ENCODE measurements at places on chromosomes 6 and 20. TPM values are rescaled to one million over a fixed set of nuclear protein-coding genes. Genes with fewer than 3 reads are reported as not detected.

PACRG gene
- total RNA-seq: 0.42 TPM

ZNF341 gene
- 1.6 TPM for total RNA-seq

PACSIN1 gene
- total RNA-seq: 1.7 TPM

ADTRP gene
- total RNA-seq: 7.0 TPM

RAB32 gene
- 40.8 TPM for total RNA-seq

DEF6 gene
- 75.7 TPM for total RNA-seq

NOTCH4 gene
- 2.5 TPM for total RNA-seq

- H3K27me3 ChIP-seq: no peaks in the 10 kb centered on the region
- H3K4me3 ChIP-seq: no peak overlapping the region
- no peaks in the 10 kb centered on the region for H3K4me1 ChIP-seq
- no peak overlapping the region for H3K27ac ChIP-seq
Measured at GRCh38 chr20:61295249-61295648, 43.2 kb downstream of the CDH4 start.

- DNase-seq: no peak
- peaks cover 2% of the 10 kb centered on the region for H3K27me3 ChIP-seq
- H3K36me3 ChIP-seq: no peaks in the 10 kb centered on the region
- H3K4me3 ChIP-seq: no peak overlapping the region
Measured at GRCh38 chr20:1209447-1210387, 6.5 kb downstream of the C20orf202 start.

GRCh38 chr6:34213772-34214171, 22.9 kb upstream of the HMGA1 start:
- H3K27me3 ChIP-seq: no peaks in the 10 kb centered on the region
- no peak overlapping the region for H3K27ac ChIP-seq
- H3K4me1 ChIP-seq: no peaks in the 10 kb centered on the region
- no peak for DNase-seq
- no peak overlapping the region for H3K4me3 ChIP-seq
- no peaks in the 10 kb centered on the region for H3K36me3 ChIP-seq

GRCh38 chr6:3549314-3549940, 92.6 kb upstream of the SLC22A23 start:
- H3K27ac ChIP-seq: no peak overlapping the region
- no peak overlapping the region for H3K4me3 ChIP-seq
- no peak for DNase-seq
- H3K27me3 ChIP-seq: no peaks in the 10 kb centered on the region

DNA sequence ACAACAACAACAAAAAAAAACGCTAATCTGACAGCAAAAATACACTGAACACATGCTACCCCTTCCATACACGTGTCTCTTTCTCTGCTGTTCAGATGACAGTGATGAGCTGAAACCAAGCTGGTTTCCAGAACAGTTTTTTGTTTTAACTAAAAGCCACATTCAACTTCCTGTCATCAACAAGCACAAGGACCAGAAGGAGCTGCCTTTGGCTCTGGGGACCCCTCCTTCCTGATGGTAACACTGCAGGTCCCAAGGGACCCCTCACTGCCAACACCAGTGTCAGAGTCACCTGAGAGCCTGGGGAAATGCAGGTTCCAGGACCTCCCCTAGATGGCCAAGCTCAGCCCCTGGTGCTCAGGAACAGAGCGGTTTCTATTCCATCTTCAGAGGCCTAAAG, 6.0 kb downstream of the CST7 start:
- no peaks in the 10 kb centered on the region for H3K27me3 ChIP-seq
- H3K4me1 ChIP-seq: peaks cover 5% of the 10 kb centered on the region
- peaks cover 11% of the 10 kb centered on the region for H3K36me3 ChIP-seq
- H3K4me3 ChIP-seq: no peak overlapping the region

DNA sequence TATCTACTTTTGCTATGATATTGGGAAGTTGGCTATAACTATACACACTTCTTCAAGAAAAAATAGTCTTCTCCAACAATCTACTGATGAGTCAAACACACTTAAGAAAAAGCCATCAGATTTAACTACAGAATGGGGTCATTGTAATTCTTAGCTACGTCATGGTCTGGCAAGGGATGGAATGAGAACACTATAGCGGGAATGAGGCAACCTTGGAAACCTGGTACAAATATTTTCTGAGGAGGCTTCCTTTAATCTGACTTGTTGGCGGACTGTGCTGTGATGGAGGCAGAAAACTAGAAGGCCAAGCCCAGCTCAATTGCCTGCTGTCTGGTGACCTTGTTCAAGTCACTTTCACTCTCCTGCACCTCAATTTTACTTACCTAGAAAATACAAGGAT, 586.8 kb upstream of the JAG1 start:
- H3K36me3 ChIP-seq: no peaks in the 10 kb centered on the region
- H3K27ac ChIP-seq: no peak overlapping the region
- no peak overlapping the region for H3K4me3 ChIP-seq
- H3K4me1 ChIP-seq: no peaks in the 10 kb centered on the region

GRCh38 chr6:166004471-166004870, 163.2 kb downstream of the TBXT start:
- H3K4me3 ChIP-seq: no peak overlapping the region
- no peak for DNase-seq
- H3K4me1 ChIP-seq: peaks cover 29% of the 10 kb centered on the region
- H3K27ac ChIP-seq: no peak overlapping the region

GRCh38 chr6:143125864-143126573, 65.3 kb downstream of the AIG1 start:
- no peak for DNase-seq
- no peak overlapping the region for H3K27ac ChIP-seq
- no peaks in the 10 kb centered on the region for H3K27me3 ChIP-seq
- H3K36me3 ChIP-seq: no peaks in the 10 kb centered on the region
- no peak overlapping the region for H3K4me3 ChIP-seq

DNA sequence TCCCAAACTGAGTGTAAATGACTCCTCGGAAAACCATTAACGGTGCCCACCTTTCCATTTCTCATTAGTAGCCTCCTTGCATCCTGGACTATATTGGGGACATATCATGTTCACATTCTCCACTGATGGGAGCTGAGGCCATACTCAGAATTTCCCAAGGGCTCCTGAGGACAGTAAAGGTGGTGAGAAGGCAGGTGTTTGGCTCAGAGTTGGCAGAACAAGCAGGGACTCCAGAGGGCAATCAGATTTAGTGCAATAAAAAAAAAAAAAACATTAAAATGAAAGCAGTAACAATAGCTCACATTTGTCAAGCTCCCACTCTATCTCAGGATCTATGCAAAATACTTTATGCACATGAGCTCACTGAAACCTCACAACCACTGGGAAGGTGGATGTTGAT, 401.4 kb downstream of the MAFB start:
- DNase-seq: no peak
- no peaks in the 10 kb centered on the region for H3K36me3 ChIP-seq
- no peak overlapping the region for H3K27ac ChIP-seq

DNA sequence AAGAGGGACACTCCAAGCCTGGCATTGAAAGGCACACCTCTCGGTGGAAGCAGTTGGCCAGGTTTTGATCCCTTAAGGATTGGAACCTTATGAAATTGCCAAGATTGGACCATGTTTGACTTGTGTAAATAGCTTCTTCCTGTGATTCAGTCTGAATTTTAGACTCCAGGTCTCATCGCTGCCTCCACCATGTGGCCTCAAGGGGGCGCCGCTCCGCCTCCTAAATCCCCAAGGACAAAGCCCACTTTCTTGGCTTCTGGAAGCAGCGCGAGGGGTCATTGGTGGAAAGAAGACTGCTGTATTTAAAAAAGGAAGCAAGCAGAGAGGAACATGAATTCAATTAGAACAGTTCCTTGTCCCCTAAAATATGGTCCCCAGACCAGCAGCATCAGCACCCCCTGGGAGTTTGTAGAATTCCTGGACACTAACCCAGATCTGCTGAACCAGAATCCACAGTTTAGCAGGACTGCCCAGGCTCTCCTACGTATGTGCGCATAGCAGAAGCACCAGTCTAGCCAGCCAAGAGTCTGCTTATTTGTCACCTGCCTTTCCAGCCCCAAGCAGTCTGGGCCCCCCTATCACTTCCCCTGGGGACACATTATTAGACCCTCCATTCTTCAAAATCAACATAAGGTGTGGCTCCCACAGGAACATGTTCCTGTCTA, 108.5 kb downstream of the LY86 start:
- peaks cover 67% of the 10 kb centered on the region for H3K4me1 ChIP-seq
- H3K36me3 ChIP-seq: no peaks in the 10 kb centered on the region
- no peaks in the 10 kb centered on the region for H3K27me3 ChIP-seq
- no peak for DNase-seq
- no peak overlapping the region for H3K27ac ChIP-seq
- no peak overlapping the region for H3K4me3 ChIP-seq

GRCh38 chr6:88922775-88923548, 40.5 kb downstream of the RNGTT start:
- H3K27me3 ChIP-seq: no peaks in the 10 kb centered on the region
- no peaks in the 10 kb centered on the region for H3K4me1 ChIP-seq
- H3K36me3 ChIP-seq: peaks cover 18% of the 10 kb centered on the region

DNA sequence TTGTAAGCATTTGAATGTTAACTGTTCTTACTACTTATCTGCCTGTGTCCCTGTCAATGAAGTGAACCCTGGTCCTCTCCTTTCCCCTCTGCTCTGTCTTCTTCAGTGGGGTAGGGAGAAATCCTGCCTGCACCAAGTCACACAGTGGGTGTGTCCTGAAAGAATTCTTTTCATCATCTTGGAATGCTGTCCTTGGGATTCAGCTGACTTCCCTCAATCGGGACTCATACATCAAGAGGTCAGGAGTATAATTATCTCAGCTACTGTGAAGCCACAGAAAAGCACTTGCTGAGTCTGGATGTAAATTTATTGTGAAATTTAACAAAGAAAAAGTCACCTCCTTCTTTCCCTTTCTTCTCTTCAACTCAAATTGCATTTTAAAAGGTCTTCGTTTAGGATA, 328.5 kb downstream of the SOX4 start:
- no peak overlapping the region for H3K4me3 ChIP-seq
- H3K27ac ChIP-seq: no peak overlapping the region
- no peak for DNase-seq
- H3K4me1 ChIP-seq: peaks cover 18% of the 10 kb centered on the region
- H3K27me3 ChIP-seq: no peaks in the 10 kb centered on the region

- peaks cover 2% of the 10 kb centered on the region for H3K27me3 ChIP-seq
- no peak overlapping the region for H3K27ac ChIP-seq
- DNase-seq: no peak
- no peak overlapping the region for H3K4me3 ChIP-seq
- H3K4me1 ChIP-seq: no peaks in the 10 kb centered on the region
- no peaks in the 10 kb centered on the region for H3K36me3 ChIP-seq
Measured at GRCh38 chr6:27383481-27383880, 5.1 kb upstream of the ZNF391 start.

DNA sequence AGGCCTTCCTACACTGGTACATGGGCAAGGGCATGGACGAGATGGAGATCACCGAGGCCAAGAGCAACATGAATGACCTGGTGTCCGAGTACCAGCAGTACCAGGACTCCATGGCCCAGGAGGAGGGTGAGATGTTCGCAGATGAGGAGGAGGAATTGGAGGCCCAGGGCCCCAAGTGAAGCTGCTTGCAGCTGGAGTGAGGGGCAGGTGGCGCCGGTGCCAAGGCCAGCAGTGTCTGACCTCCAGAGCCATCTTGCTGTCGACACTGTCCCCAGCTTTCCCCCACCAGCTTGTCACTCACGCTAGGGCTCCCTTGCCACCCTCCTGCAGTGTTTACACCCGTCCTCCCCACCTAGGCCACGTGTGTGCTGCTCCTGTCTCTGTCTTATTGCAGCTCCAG, 12.2 kb downstream of the GABRR2 start:
- no peaks in the 10 kb centered on the region for H3K27me3 ChIP-seq
- peaks cover 13% of the 10 kb centered on the region for H3K4me1 ChIP-seq
- no peak overlapping the region for H3K27ac ChIP-seq
- H3K36me3 ChIP-seq: no peaks in the 10 kb centered on the region

GRCh38 chr6:133499662-133500061, 258.5 kb downstream of the EYA4 start:
- H3K27ac ChIP-seq: no peak overlapping the region
- H3K4me3 ChIP-seq: no peak overlapping the region
- H3K27me3 ChIP-seq: no peaks in the 10 kb centered on the region
- H3K36me3 ChIP-seq: no peaks in the 10 kb centered on the region

GRCh38 chr6:89434954-89435353, 2.0 kb downstream of the ANKRD6 start:
- no peak overlapping the region for H3K27ac ChIP-seq
- no peaks in the 10 kb centered on the region for H3K36me3 ChIP-seq
- H3K4me3 ChIP-seq: no peak overlapping the region
- DNase-seq: no peak
- H3K27me3 ChIP-seq: peaks cover 5% of the 10 kb centered on the region

DNA sequence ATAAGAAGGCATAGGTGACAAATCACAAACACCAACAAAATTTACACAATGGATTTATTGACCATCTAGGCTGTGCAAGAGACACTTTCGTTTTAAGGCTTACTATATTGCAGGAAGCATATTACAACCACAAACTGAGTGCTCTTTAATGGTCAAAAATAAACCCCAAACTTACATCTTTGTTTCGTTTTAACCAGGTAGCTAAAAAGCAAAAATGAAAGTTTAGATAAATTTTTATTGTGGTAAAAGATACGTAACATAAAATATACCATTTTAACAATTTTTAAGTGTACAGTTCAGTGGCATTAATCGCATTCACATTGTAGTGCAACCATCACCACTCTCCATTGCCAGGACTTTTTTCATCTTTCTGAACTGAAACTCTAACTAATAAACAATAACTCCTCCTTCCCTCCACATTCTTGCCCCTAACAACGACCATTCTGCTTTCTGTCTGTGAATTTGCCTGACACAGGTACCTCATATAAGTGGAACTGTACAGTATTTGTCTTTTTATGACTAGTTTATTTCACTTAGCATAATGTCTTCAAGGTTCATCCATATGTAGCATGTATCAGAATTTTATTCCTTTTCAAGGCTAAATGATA, 32.3 kb upstream of the DUSP22 start:
- H3K27me3 ChIP-seq: no peaks in the 10 kb centered on the region
- no peak overlapping the region for H3K4me3 ChIP-seq
- H3K4me1 ChIP-seq: peaks cover 9% of the 10 kb centered on the region
- DNase-seq: no peak
- no peaks in the 10 kb centered on the region for H3K36me3 ChIP-seq
- H3K27ac ChIP-seq: no peak overlapping the region

DNA sequence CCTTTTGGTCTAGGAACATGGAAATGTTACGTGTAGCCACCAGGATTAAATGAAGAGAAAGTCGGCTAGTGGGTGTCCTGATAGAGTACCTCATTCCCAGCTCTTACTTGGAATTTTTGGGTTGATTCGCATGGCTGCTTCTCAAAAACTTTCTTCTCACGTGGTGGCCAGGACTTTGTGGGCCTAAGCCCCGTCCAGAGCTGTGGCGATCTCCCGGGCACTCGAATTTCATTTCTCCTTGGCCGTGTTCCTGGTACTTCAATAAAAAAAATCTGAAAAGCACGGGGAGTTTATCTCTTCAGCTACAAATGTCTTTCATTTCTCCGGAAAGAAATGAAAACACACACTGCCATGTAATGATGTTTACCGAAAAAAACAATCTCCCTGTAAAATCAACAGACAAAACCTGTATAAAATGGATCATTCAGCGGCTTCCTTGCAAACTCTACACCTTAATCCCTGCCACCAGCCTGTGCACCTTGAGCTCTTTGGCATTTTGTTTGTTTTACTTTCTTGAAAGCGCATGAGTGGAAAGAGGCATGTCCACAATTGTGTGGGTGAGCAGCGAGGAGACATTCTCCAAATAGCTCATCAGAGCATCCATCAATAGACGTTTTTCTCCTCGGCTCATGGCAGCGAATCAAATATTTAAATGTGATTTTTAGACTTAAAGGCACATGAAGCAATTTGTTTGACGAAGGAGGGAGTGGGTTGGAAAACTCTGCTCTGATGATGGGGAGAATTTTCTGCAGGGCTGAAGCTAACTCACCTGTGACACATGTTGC, 173.1 kb downstream of the TFAP2C start:
- H3K27ac ChIP-seq: no peak overlapping the region
- H3K4me1 ChIP-seq: peaks cover 2% of the 10 kb centered on the region
- no peaks in the 10 kb centered on the region for H3K36me3 ChIP-seq
- no peak for DNase-seq
